ENCODE measurements at places on chromosomes 4 and X.

- no peak for ATAC-seq
Measured at GRCh38 chr4:140343303-140343702, 30.1 kb upstream of the SCOC start.

DNA sequence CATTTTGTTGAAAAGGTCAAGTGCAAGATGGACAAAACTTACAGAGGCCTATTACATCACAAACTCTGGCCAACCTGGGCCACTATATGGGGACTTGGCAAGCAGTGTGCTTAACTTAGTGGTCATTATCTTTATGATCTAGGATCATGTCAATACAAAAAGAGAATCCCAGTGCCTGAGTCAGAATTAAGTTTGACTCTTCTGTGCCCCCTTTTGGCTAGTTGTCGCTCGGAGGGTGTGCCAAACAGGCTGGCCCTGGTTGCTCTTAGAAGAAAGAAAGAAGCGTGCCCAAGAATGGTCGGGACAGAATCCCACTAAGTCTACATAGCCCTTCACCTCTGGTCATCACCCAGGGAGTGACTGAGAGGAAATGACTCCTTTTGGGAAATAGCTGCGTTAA is 100.1 kb downstream of the EIF4E start:
- no peak for ATAC-seq

DNA sequence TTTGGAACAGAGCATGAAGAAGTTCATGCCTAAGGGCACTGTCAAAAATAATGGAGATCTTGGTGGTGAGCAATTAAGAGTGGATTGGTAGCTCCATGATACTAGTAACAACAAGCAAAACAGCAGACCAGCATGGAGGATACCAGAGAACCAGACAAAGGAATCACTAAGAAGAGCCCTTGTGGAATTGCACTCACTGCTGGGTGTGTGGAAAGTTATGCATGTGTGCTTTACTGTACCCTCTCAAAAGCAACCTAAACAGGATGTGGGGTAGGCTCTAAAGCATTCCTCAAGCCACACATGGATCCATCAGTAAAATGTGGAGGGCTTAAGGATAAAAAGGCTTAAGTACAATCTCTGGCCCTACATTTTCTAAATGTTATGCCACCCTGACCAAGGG is 69.5 kb downstream of the AR start:
- ATAC-seq, result no peak

DNA sequence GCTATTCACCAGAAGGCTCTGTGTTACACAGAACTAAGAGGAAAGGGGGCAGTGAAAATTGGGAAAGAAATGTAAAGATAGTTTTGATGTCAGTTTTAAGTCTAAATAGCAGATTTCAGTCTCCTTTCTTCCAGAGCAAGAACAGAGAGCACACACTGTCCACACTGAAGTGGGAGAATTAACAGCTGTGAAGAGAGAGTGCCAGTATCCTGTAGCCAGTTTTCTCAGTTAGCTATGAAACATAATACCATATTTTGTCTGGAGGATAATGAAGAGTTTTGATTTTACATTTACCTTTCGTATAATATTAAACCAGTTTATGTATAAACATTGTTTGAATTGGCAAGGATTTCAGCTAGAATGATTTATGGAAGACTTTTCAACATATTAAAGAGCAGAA is 35.1 kb downstream of the FBXO8 start:
- no peak for ATAC-seq

All from activated T-helper 17 cell treated with anti-CD3 and anti-CD28 coated beads, Interleukin-2, amount 50 U/mL, for 72 hours (primary cell).